ENCODE measurements at places on chromosomes 13 and 19.

DNA sequence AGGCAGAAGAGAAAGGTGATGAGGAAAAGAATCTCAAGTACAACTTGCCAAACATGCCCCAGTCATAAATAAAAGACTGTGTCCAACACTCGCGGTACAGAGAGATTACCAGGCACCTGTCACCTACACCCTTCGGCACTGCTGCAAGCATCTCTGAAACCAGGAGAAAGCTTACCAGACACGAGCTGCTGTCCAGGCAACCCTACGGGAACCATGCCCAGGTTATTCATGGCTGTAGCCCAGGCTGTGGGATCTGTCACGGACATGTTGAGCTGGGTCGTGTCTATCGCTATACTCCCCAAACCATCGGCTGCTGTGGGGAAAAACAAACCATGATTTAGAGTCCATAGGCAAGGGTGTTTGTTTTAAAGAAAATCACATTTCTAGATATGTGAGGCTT lies 375.0 kb downstream of the ENOX1 start:
- DNase-seq, result no peak

GRCh38 chr13:43166644-43167457 lies 143.5 kb downstream of the DNAJC15 start:
- DNase-seq, result no peak

- DNase-seq, result no peak
These were observed 230.0 kb downstream of the MYO16 start for GRCh38 chr13:108859197-108860012.

- DNase-seq, result no peak
These were observed 85.3 kb downstream of the FLT1 start for GRCh38 chr13:28409648-28410047.

- no peak for DNase-seq
These were observed 19.2 kb downstream of the ATCAY start for GRCh38 chr19:3899531-3900294.

GRCh38 chr13:29801737-29802305 lies 48.6 kb downstream of the UBL3 start:
- no peak for DNase-seq

- DNase-seq, result peak; percentile 15
These were observed 82.2 kb downstream of the SLAIN1 start for GRCh38 chr13:77779552-77780272.
